ENCODE measurements at places on chromosomes 4 and X. TPM values are rescaled to one million over a fixed set of nuclear protein-coding genes. Genes with fewer than 3 reads are reported as not detected.

The CXCL6 gene
- 3.8 TPM for total RNA-seq

The OTC gene
- not detected for total RNA-seq

DNA sequence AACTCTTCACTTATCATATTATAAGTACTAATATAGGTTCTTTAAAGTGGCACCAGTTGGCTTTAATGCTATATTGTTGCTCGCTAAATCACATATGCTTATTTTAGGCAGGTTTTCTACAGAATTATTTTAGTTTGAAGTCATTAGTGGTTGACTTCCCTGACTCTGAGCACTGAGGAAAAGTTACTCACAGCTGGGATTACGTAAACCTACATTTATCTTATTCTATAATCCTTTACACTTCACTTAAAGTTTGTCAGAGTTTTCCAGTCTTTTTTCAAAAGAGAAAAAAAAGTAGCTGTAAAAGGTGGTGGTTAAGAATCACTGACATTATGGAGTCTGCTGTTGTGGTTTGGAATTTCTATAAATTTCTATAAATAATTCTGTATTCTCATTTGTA is 5.8 kb downstream of the UGT2B4 start:
- no peaks in the 10 kb centered on the region for H3K36me3 ChIP-seq
- no peak overlapping the region for H3K4me3 ChIP-seq
- H3K27me3 ChIP-seq, result no peaks in the 10 kb centered on the region

DNA sequence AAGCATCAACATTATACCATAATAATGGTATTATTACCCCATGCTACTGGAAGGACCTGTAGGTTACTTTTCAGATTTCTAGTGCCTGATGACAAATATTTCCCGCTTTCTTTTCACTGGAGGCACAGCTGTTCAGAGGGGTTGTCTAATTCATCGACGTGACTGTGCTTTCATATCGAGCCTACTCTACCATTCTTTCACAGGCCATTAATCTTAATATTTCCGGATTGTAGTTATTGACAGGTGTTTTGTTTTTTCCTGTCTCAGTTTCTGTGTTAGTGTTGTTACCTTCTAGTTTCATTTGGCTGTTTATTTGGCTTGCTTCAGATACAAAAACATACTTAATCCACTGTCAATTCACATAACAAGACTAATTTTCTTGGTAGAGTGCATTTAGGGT is 330.9 kb downstream of the SPOCK3 start:
- H3K4me1 ChIP-seq, result no peaks in the 10 kb centered on the region
- no peak overlapping the region for H3K27ac ChIP-seq
- H3K36me3 ChIP-seq, result no peaks in the 10 kb centered on the region
- no peak overlapping the region for H3K4me3 ChIP-seq

- H3K4me3 ChIP-seq, result no peak overlapping the region
- no peaks in the 10 kb centered on the region for H3K27me3 ChIP-seq
- no peak overlapping the region for H3K27ac ChIP-seq
These were observed 40.7 kb downstream of the TNIP2 start for GRCh38 chr4:2715426-2715825.

DNA sequence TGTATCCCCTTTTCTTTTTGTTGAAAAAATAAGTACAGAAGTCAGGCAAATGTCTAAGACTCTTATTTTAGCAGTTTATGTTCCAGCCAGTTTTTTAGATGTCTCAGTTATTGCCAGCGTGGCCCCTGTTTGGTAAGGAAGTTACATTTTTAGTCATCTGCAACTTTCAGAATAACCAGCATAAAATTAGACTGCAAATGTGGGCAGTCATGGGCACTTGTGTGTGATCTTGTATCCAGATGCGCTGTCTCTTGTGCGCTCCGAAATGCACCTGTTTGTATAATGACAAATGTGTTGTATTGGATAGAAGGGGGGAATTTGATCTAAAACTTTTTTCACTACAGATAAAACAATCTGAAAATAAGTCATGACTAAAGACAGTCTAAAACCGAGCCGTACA is 44.3 kb upstream of the CLCN4 start:
- H3K27ac ChIP-seq, result no peak overlapping the region
- DNase-seq, result no peak
- peaks cover 20% of the 10 kb centered on the region for H3K36me3 ChIP-seq
- peaks cover 11% of the 10 kb centered on the region for H3K4me1 ChIP-seq
- no peaks in the 10 kb centered on the region for H3K27me3 ChIP-seq

The ARMCX1 gene
- 27.4 TPM for total RNA-seq

- peaks cover 8% of the 10 kb centered on the region for H3K4me1 ChIP-seq
- H3K27ac ChIP-seq, result no peak overlapping the region
- no peaks in the 10 kb centered on the region for H3K27me3 ChIP-seq
- no peak overlapping the region for H3K4me3 ChIP-seq
These were observed 304.1 kb upstream of the HAND2 start for GRCh38 chr4:173834151-173834550.

The CFAP47 gene
- 0.07 TPM for total RNA-seq

- no peaks in the 10 kb centered on the region for H3K36me3 ChIP-seq
- H3K27me3 ChIP-seq, result peaks cover 25% of the 10 kb centered on the region
- DNase-seq, result no peak
- peaks cover 22% of the 10 kb centered on the region for H3K4me1 ChIP-seq
These were observed 531 bp upstream of the GPRIN3 start for GRCh38 chr4:89308161-89308500.

DNA sequence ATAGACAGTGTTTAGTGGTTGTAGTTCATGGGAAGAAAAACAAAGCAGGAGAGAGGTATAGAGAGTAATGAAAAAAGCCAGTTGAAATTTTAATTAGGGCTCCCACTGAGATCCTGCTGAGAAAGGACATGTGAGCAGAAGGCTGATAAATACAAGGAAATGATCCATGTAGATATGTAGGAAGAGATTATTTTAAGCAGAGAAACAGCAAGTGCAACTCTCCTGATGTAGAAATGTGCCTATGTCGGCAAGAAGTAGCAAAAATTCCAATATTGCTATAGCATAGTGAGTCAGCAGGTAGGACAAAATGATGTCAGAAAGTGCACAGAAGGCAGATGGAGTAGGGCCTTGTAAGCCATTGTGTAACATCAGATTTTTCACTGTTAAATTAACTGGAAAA is 1027.3 kb downstream of the PCDH18 start:
- H3K36me3 ChIP-seq, result peaks cover 5% of the 10 kb centered on the region
- H3K4me3 ChIP-seq, result no peak overlapping the region
- peak overlapping the region; percentile 67 for H3K27ac ChIP-seq
- DNase-seq, result no peak
- no peaks in the 10 kb centered on the region for H3K27me3 ChIP-seq

- H3K4me1 ChIP-seq, result peaks cover 17% of the 10 kb centered on the region
- H3K27me3 ChIP-seq, result no peaks in the 10 kb centered on the region
- no peak overlapping the region for H3K27ac ChIP-seq
These were observed 994.0 kb downstream of the ARAP2 start for GRCh38 chr4:35250331-35250730.

GRCh38 chr4:7422898-7423180 is 11.9 kb downstream of the PSAPL1 start:
- no peak for DNase-seq
- H3K27ac ChIP-seq, result no peak overlapping the region
- H3K36me3 ChIP-seq, result peaks cover 6% of the 10 kb centered on the region
- H3K27me3 ChIP-seq, result peaks cover 18% of the 10 kb centered on the region
- no peak overlapping the region for H3K4me3 ChIP-seq

DNA sequence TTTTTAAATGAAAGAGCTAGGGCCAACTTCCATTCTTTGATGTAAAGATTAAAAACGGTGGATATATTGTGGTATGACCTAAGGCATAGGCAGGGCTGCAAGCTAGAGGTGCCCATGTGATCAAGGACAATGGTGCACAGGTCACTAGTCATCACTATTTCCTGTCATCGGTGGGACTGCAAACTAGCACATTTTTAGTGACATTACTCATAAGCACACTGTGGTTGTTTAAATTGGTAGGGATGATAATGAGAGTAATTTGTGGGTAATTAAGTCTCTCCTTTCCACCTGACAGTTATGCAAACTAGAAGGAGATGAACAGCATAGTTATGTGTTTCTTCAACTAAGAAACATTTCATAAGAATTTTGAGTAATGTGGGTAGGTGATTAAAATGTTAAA is 85.4 kb downstream of the GPRIN3 start:
- no peak for DNase-seq
- no peaks in the 10 kb centered on the region for H3K27me3 ChIP-seq
- H3K27ac ChIP-seq, result no peak overlapping the region
- H3K4me3 ChIP-seq, result no peak overlapping the region
- no peaks in the 10 kb centered on the region for H3K36me3 ChIP-seq
- H3K4me1 ChIP-seq, result peaks cover 2% of the 10 kb centered on the region

GRCh38 chr4:84660606-84661005 is 77.7 kb downstream of the CDS1 start:
- DNase-seq, result no peak
- peaks cover 18% of the 10 kb centered on the region for H3K4me1 ChIP-seq
- H3K27me3 ChIP-seq, result peaks cover 9% of the 10 kb centered on the region
- peaks cover 63% of the 10 kb centered on the region for H3K36me3 ChIP-seq
- H3K4me3 ChIP-seq, result no peak overlapping the region

The NAP1L3 gene
- 30.3 TPM for total RNA-seq

DNA sequence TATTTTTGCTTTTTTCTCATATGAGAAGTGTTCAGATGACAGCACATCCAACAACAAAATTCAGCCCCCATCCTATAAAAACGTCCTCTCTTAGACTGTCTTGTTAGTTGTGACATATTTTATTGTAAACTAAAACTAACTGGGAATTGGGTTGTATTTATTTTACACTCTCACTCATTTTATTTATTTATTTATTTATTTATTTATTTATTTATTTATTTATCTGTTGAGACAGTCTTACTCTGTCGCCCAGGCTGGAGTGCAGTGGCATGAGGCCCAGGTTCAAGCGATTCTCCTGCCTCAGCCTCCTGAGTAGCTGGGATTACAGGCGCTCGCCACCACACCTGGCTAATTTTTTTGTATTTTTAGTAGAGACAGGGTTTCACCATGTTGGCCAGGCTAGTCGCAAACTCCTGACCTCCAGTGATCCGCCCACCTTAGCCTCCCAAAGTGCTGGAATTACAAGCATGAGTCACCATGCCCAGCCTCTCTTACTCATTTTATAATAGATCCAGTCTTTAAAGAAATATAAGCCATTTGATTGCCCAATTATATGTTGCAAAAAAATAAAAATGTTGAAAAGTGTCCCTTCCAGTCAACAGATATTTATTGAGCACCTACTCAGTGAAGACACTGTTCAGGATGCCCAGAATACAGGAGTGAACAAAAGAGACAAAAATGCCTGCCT is 44.6 kb downstream of the PALLD start:
- H3K36me3 ChIP-seq, result no peaks in the 10 kb centered on the region
- H3K4me1 ChIP-seq, result peaks cover 13% of the 10 kb centered on the region
- no peaks in the 10 kb centered on the region for H3K27me3 ChIP-seq
- no peak overlapping the region for H3K4me3 ChIP-seq

DNA sequence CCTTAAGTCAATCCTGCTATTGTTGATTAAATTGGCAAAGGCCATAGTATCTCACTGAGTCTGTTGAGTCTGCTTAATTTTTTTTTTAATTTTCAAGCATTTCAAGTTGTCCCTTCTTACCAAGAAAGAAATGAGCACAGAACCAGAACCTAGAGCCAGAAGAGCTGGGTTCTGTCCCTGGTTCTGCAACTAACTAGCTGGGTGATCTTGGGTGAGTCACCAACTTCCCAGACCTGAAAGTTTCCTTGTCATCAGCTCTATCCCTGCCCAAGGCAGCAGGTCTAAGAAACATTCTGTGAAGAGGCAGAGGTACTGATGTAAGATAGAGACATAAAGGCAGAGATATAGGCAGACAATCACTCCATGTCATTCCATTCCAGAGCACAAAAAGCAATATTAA is 17.3 kb downstream of the TEC start:
- no peak for DNase-seq
- H3K36me3 ChIP-seq, result no peaks in the 10 kb centered on the region
- H3K27me3 ChIP-seq, result no peaks in the 10 kb centered on the region
- no peak overlapping the region for H3K27ac ChIP-seq

GRCh38 chr4:83356899-83357661 is 22.4 kb upstream of the HPSE start:
- H3K36me3 ChIP-seq, result peaks cover 9% of the 10 kb centered on the region
- no peak for DNase-seq
- peaks cover 5% of the 10 kb centered on the region for H3K27me3 ChIP-seq
- H3K27ac ChIP-seq, result no peak overlapping the region
- no peak overlapping the region for H3K4me3 ChIP-seq
- peaks cover 8% of the 10 kb centered on the region for H3K4me1 ChIP-seq

DNA sequence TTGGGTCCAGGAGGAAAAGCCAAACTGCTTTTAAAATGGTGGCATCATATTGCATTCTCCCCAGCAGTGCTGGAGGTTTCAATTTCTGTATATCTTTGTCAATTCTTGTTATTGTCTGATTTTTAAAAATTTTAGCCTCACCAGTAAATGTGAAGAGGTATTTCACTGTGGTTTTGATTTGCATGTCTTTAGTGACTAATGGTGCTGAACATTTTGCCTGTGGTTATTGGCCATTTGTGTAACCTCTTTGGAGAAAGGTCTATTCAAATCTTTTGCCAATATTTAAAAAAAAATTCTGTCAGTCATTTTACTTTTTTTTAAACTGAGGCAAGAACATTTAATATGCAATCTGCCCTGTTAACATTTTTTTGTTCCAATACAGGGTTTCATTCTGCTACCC is 322.1 kb downstream of the TLL1 start:
- no peak overlapping the region for H3K4me3 ChIP-seq
- no peaks in the 10 kb centered on the region for H3K36me3 ChIP-seq
- no peak overlapping the region for H3K27ac ChIP-seq

- H3K36me3 ChIP-seq, result peaks cover 5% of the 10 kb centered on the region
- peaks cover 10% of the 10 kb centered on the region for H3K27me3 ChIP-seq
- no peak for DNase-seq
- peaks cover 44% of the 10 kb centered on the region for H3K4me1 ChIP-seq
- peak overlapping the region; percentile 97 for H3K27ac ChIP-seq
These were observed 680 bp downstream of the MAEA start for GRCh38 chr4:1290165-1290977.

GRCh38 chrX:116289592-116289991 is 119.0 kb downstream of the AGTR2 start:
- H3K4me3 ChIP-seq, result no peak overlapping the region
- peaks cover 22% of the 10 kb centered on the region for H3K4me1 ChIP-seq
- no peak overlapping the region for H3K27ac ChIP-seq
- H3K27me3 ChIP-seq, result no peaks in the 10 kb centered on the region

The TLR10 gene
- total RNA-seq, result 0.30 TPM

The UBE2D3 gene
- 334 TPM for total RNA-seq

The CSN1S1 gene
- not detected for total RNA-seq

The HPSE gene
- 3.7 TPM for total RNA-seq

DNA sequence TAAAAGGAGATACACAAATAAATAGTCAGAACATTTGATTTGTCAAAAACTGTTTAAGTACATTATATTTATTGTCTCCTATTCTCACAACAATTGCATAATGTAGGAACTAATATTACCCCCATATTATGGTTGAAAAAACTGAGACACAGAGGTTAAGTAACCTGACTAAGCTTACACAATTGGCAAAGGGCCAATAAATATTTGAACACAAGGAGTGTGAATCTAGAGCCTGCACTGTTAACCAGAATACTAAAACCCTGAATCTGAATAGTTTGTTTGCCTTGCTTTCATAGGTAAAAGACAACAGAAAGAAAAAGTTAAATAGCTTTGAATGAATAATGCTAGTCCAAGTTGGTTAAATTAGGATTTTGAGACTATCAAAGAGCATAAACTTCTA is 55.2 kb downstream of the IL13RA2 start:
- DNase-seq, result no peak
- H3K4me1 ChIP-seq, result peaks cover 8% of the 10 kb centered on the region
- H3K27me3 ChIP-seq, result peaks cover 13% of the 10 kb centered on the region
- H3K4me3 ChIP-seq, result no peak overlapping the region
- no peaks in the 10 kb centered on the region for H3K36me3 ChIP-seq

The TBX22 gene
- total RNA-seq, result 1.0 TPM
